ENCODE measurements at places on chromosomes 1 and 21.

DNA sequence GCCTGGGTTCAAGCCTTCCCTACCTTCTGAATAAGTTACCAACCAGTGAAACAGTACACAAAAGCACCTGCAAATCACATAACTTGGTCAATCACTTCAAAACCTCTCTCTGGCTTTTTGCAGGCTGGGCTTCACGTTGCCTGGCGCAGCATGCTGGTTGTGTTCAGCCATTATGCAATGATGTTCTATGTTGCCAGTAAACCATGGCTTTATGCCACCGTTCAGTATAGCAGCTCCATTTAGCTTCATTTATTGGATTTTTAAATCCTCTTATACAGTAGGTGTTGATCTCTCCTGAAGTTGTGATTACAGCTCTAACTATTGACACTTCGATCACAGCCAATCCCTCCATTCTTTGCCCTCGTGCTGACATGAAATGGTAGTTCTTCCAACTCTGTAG, 233.6 kb upstream of the PTBP2 start:
- no peak for DNase-seq

DNA sequence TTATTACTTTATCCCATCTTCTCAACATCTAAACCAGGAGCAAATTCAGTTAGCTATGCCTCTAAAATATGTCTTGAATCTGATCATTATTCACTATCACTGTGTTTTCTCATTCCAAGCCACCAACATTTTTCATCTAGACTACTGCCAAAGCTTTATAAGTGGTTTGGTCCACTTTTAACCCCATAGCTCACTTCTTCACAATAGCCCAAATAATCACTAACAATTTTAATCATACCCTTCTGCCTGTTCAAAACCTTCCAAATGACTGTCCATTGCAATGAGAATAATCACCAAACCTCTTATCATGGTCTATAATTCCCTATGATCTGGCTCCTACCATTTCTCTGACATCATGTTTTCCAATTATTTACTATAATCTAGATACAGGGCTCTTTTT, 149.8 kb upstream of the ZNHIT6 start:
- no peak for DNase-seq

- DNase-seq, result no peak
These were observed 474.1 kb downstream of the OMA1 start for GRCh38 chr1:58072450-58072849.

- peak; percentile 72 for DNase-seq
These were observed 143.4 kb upstream of the ERRFI1 start for GRCh38 chr1:8169364-8170058.

GRCh38 chr1:165884690-165885304, 57.4 kb downstream of the UCK2 start:
- no peak for DNase-seq

DNA sequence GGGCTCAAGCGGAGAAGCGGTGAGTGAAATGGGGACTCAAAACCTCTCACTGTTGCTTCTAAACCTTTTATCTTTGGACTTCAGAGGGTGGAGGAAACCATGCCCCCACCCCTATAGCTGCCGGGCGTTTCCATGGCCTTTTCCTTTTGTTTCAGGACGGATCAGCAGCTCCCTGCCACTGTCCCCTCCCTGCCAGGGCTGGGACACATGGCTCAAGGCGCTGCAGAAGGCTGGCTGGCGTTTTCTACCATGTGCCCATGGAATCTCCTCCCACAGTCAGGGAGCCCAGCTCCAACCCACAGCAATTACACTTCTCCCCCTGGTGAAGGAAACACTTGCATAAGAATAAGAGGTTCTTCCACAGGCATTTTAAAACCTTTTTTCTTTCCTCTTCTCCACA, 812.7 kb downstream of the PLA2G4A start:
- no peak for DNase-seq

DNA sequence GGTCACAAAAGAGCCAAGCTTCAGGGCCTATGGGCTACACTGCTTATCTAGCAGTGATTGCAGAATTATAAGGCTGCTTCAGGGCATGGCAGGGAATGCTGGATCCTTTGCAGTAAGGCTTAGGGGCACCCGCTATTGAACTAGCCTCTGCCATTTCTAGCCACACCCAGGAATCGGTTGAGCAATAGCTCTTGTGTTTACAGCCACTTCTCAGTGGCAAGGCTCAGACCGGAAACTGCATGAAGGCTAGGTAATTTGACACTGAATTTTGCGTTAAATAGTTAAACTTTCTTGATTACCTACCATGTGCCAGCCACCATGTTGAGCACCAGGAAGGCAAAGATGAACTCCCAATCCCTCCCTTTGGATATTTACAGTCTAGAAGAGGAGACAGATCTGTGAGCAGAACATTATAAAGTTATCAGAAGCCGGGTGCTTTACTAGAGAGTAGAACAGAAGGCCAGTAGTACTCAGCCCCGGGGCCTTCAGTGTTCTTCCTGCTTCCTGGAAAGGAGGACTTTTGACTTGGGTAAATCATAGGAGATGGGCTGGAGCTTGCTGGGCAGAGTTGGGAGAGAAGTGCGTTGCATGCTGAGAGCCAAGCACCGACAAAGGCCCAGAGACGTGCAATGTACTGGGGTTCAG, 98.6 kb upstream of the LPGAT1 start:
- DNase-seq, result no peak

DNA sequence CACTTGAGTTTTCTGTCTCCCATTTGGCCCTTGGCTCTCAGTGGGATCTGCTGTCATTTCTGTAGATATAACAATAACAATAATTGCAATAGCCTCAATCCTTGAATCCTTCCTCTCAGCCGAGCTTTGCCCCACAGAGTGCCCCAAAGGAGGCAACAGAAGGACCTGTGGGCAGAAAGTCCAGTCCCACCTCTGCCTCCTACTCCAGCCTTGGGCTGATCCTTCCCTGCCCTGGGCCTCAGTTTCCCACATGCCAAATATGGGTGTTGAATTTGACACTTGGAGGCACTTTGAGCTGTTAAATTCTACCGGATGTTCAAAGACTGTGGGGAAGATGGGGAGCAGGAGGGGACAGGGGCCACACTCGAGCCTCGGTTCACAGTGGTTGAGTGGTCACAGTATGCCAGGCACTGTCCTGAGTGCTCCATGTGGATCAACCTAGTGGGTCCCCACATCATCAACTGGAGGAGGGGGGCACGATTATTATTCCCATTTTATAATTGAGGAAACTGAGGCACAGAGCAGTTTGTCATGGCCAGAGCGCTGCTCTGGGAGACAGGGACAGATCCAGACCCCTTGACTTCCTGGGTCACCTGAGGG, 307.1 kb downstream of the MATN1 start:
- DNase-seq, result no peak

- no peak for DNase-seq
These were observed 53.2 kb upstream of the RAB3GAP2 start for GRCh38 chr1:220325306-220325995.

- no peak for DNase-seq
These were observed 4.1 kb downstream of the EFHD2 start for GRCh38 chr1:15413563-15414444.

GRCh38 chr1:45883658-45884057, 80.2 kb downstream of the MAST2 start:
- no peak for DNase-seq

DNA sequence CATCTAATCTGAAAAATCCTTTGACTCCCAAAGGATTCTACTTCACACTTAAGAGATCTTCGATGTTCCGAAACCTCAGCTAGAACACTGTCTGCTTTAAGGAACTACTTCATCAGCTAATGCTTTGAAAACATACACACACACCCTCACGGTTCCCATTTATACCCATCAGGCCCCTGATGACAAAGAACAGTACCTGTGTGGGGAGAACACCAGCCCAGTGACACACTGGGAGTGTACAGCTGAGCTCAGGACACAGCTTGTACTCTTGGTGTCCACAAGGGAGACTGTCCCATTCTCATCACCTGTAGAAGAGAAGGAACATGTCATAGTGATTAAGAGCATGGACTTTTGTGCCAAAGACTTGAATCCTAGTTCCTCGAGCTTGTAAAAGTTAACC, 6.6 kb downstream of the WDR77 start:
- DNase-seq, result no peak

- DNase-seq, result no peak
These were observed 38.8 kb downstream of the CASQ2 start for GRCh38 chr1:115729756-115730155.

DNA sequence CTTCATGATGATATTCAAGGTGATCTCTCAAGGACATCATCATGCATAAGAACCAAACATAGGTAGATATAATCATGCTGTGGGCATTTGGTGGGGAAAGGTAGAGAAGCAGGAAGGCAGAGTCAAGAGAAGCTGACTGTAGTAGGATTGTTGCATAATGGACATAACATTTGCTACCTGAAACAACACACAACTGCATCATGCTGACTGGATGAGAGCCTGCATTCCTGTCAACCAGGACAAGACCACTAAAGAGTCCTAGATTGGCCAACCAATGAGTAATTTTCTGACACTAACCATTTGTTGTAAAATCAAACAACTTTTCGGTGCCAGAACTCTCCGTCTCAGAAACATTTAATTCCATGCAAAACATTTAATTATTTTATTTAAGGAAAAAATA, 377.2 kb downstream of the PLPP3 start:
- DNase-seq, result no peak

DNA sequence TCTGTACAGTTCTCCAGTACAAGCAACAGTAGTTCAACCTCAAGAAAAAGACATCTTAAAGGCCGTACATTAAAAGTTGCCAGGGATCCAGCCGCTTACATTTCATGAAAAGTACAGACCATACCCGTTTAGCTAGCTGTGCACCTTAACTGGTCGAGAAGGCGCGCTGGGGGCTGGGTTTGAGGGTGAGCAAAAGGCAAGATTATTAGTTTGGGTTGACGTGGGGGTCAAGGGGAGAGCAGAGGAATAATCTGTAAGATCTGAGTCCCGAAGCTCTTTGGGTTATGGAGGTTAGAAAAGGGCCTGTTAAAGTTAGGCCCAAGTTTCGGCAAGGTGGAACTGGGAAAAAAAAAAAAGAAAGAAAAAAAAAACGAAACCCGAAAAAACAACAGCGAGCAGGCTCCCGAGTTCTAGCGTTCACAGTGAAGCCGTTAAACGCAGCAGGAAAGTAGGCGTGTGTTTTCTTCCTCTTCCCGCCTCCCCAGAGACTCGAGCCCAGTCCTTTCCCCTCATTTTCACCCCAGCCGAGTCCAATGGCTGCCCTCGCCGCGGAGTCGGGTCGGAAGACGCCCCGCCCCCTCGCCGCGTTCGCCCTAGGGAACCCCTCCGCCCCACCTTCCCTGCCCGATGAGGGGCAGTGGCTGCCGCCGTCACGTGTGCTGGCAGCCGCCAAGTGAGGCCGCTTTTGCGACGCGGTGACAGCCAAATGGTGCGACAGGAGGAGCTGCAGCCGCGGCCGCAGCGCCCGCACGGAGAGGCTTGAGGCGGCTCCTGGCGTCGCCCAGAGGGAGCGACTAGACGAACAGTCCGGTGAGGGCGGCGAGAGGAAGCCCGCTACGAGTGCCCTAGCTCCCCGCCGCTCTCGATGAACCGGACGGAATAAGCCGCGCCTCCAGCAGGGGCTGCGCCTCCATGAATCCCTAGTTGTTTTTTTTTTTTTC, at the start of gene PKN2:
PKN2 (plus strand) TSS at position 733 of the 941 bp plus-strand sequence. CDS start 308 bp downstream, outside the sequence.
- peak; percentile 75 for DNase-seq

- no peak for DNase-seq
These were observed 89.6 kb downstream of the LEPR start for GRCh38 chr1:65509912-65510680.

- no peak for DNase-seq
These were observed 55.4 kb downstream of the FAM78B start for GRCh38 chr1:166111430-166111829.

GRCh38 chr21:44699502-44700001, 2.6 kb downstream of the KRTAP10-12 start:
- no peak for DNase-seq

DNA sequence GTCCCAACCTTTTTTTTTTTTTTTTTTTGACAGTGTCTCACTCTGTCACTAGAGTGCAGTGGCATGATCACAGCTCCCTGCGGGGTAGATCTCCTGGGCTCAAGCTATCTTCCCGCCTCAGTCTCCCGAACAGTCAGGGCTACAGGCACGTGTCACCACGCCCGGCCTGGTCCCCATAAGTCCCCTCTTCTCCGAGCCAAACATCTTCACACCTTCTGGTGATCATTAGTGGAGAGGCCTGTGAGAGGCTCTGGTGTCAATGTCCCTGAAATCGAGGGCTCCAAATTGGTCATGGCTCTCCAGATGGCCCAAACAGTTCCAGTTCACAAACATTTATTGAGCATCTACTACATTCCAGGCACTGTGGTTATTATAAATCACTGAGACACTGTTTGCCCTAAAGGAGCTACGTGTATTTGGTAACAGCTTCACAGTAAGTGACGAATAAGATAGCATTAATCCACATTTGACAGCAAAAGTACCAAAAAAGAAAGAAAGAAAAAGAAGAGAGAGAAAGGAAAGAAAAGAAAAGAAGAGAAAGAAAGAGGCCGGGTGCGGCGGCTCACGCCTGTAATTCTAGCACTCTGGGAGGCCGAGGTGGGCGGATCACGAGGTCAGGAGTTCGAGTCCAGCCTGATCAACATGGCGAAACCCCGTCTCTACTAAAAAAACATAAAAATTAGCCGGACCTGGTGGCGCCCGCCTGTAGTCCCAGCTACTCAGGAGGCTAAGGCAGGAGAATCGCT, 867 bp upstream of the TIMM17A start:
- DNase-seq, result no peak

GRCh38 chr21:44418876-44419230, 36.5 kb upstream of the LRRC3 start:
- DNase-seq, result no peak

GRCh38 chr1:111462370-111463028, 11.3 kb upstream of the C1orf162 start:
- no peak for DNase-seq

GRCh38 chr1:9278116-9278515, 14.6 kb upstream of the SPSB1 start:
- DNase-seq, result no peak

- DNase-seq, result no peak
These were observed 1.8 kb downstream of the RER1 start for GRCh38 chr1:2393471-2393877.

GRCh38 chr1:7827126-7827955, 25.5 kb downstream of the UTS2 start:
- DNase-seq, result no peak

- no peak for DNase-seq
These were observed 8.6 kb downstream of the PRKACB start for GRCh38 chr1:84152649-84153056.

- peak; percentile 63 for DNase-seq
These were observed 9.9 kb downstream of the F5 start for GRCh38 chr1:169576241-169576934.

DNA sequence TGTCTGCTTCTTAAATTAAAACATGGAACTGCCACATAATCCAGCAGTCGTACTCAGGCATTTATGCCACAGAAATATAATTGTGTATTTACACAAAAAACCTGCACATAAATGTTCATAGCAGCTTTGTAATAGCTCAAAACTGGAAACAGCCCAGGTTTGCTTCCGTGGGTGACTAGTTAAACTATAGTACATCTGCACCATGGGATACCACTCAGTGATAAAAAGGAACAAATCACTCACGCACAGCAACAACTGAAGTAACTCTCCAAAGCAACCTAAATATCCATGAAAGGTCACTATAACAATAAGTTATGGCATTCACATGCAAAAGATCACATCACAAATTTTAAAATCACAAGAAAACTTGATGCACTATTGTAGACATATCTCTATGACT, 64.4 kb downstream of the KCNT2 start:
- DNase-seq, result no peak

- no peak for DNase-seq
These were observed 37.8 kb downstream of the SMAP2 start for GRCh38 chr1:40411294-40411693.

Data from NCI-H524 treated with DMSO at 0.1 percent for 48 hours (cell line).